AG04449 (cell line): ENCODE measurements at places on chromosomes 12 and 14.

GRCh38 chr12:121383601-121384021 is 16.3 kb upstream of the RNF34 start:
- no peak for DNase-seq

DNA sequence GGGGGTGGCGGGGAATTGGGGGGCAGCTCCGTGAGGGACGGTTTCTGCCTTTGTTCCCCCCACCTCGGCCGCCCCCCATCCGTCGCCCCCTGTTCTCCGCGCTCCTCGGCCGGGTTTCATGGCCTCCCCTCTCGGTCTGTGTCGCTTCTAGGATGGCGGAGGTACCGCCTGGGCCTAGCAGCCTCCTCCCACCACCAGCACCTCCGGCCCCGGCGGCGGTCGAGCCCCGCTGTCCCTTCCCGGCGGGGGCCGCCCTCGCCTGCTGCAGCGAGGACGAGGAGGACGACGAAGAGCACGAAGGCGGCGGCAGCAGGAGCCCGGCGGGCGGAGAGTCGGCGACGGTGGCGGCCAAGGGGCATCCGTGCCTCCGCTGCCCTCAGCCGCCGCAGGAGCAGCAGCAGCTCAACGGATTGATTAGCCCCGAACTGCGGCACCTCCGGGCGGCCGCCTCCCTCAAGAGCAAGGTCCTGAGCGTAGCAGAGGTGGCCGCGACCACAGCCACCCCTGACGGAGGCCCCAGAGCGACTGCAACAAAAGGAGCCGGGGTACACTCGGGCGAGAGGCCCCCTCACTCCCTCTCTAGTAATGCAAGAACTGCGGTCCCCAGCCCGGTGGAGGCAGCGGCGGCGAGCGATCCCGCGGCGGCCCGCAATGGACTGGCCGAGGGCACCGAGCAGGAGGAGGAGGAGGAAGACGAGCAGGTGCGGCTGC is 575 bp downstream of the NAA30 start:
- DNase-seq = no peak

DNA sequence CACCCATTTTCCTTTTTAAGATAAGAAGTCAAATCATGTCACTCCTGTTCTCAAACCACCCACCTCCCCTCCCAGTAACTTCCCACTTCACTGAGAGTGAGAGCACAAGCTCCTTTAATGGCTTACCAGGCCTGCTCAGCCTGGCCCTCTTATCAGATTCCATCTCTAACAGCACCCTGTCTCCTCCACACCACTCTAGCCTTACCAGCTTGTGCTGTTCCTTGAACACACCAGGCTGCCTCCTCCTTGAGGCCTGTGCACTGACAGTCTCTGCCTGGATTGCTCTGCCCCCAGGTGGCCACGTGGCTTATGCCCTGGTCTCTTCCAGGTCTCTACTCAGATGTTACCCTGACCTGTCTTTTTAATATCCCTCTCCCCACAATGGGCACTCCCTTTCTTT is 40.1 kb upstream of the EVL start:
- DNase-seq = no peak

DNA sequence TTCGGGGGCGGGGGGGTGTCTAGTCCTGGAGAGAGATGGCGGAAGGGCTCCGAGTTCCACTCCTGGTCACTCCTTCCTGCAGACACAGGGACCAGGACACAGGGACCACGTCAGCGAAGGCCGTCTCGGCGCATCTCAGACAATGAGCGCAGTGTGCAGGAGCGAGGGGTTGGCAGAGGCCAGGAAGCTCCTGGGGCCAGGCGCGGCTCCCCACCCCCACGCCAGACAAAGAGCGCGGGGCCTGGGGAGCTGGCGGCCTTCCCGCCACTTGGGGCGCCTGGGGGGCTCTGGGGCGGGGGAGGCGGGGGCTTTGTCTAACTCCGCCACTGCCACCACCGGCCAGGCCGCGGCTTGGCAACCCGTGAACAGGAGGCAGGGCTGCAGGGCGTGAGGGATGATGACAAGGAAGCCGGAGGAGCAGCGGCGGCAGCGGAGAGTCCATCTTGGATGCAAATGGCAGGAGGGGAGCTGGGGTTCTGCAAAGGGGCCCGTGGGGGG is 2.2 kb downstream of the CDK2AP1 start:
- no peak for DNase-seq

DNA sequence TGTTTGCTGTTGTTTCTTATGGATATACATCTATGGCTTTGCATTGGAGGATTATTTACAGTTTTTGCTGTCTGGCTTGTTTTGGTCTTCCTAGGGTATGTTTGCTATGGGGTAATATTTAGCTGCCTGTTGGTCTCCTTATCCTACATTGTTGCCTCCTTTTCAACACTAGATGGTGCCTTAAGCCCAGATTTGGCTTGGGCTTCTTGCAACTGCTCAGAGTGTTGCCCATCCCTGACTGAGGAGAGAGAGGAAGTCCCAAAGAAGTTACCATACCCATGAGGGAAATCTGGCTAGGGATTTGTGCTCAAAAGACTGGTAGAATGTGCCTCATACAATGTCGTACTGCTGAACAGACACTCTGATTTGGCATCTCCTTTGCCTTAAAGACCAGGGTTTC is 94.6 kb upstream of the MUCL1 start:
- peak; percentile 0 for DNase-seq

DNA sequence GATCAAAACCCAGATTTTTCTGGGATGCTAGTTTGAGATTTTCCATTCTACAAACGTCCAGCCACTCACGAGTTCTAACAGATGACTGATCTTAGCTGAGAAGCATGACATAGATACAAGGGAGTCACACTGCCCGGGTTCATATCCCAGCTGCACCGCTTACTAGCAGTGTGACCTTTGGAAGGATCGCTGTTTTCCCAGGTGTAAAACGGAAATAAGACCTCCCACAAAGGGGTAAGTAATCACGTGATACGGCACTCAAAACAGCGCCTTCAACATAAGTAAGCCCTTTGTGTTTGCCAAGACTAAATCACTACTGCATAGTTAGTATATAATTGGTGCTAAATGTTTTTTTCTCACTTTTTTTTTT is 624 bp upstream of the PWP1 start:
- no peak for DNase-seq

GRCh38 chr12:46585854-46586621 is 213.5 kb upstream of the SLC38A2 start:
- DNase-seq = no peak

DNA sequence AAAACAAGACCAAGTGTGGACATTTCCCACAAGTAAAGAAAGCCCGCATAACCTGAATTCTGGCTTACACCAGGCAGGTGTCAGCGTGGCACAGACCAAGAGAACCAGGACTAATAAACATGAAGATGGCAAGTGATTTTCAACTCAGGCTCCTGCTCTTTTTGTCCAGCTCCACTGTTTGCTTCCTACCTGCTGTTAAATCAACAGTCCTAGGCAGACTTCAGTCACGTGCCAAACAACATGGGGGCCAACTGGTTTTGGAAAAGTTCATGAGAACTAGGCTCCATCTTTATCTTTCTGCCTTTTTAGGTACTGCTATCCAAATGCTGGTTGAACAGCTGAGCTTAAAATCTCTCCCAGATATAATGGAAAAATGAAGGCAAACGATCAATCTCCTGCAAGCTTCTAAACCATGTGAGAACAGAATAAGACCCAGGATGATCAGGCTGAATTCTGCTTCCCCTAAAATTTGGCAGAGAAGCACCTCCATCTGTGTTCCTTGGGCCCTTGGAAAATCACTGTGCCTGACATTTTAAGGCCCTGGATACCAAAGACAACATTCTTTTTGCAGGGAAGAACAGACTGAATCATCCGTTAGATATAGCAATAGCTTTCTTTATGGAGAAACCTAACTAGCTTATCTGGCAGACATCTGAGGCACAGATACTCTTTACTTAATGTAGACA is 215.6 kb upstream of the USP15 start:
- no peak for DNase-seq

DNA sequence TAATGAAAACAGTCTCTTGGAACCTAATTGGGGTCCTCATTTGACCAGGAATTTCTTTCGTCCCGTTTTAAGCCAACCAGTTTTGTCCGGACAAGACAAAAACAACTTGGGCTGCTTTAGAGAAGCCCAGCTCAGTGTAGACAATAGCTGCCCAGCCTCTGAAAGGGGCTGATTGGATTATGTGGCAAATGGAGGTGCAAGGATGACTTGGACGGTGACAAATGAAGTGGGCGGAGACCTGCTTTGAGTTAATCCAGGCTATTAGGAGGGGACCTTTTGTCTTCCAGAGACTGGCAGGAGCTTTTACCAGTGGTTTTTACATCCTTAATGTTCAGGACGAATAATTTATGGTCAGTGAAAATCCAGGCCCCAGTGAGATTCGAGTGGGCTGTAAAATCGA is 4.8 kb downstream of the MEG3 start:
- no peak for DNase-seq

DNA sequence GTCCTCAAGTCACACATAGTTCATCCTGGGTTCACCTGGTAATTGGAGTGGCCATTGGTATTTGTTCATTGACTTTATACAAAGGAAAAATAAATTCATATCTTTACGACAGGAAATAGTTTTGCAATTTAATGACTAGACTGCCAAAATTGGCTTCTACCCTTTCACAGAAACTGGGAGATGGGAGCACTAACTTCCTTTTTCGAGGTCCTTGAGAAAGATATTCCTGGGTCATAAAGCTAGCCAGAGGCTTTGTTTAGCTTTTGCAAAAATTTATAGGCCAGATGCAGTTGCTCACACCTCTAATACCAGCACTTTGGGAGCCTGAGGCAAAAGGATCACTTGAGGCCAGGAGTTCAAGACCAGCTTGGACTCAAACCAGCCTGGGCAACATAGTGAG is 10.2 kb upstream of the OR11G2 start:
- DNase-seq = no peak
